ENCODE measurements at places on chromosomes 7 and 10. TPM values are rescaled to one million over a fixed set of nuclear protein-coding genes. Genes with fewer than 3 reads are reported as not detected.

Gene NANOS1
- total RNA-seq = 1.3 TPM

GRCh38 chr7:55127135-55127551 lies 108.3 kb downstream of the EGFR start:
- DNase-seq = no peak

DNA sequence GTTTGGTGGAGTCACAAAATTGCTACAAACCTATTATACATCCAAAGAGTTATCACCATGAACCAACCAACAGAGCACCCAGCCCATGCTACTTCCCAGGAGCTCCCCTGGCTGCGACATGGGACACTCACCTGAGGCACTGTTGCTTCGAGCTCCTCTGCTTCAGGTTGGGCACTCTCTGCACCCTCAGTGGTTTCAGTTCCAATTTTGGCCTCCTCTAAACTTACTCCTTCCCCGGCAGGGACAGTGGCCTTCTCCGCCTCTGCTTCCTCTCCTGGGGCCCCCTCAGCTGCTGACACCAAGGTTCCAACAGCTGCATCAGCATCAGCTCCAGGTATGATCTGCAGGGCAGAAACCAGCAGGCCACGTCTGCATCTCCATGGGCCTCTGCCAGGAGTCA lies 120.4 kb upstream of the TARP start:
- no peak for DNase-seq

- DNase-seq = peak; percentile 69
Measured at GRCh38 chr10:122494833-122495232, 33.5 kb downstream of the HTRA1 start.

Data from A172 (cell line).